ENCODE measurements at places on chromosomes 11 and 22.
A peak's percentile ranks its signal among the peaks of the same experiment; 100 is the strongest.

DNA sequence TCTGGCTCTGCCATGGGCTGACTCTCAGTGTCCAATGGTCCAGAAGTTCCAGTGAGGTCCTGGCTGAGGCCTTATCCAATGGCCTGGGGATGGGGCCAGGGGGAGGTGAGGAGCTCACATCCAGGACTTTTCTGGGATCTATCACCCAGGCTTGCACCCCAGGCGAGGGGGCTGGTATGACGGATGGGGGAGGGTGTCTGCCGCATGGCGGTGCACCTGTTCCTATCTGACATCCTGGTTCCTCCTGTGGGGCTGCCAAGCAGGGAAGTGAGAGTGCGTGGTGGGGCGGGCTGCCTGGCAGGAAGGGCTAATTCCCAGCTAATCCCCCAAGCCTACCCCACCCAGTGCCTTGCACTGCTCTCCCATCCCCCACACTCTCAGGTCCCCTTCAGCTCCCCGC is 102.1 kb downstream of the NECTIN1 start:
- no peak for DNase-seq

DNA sequence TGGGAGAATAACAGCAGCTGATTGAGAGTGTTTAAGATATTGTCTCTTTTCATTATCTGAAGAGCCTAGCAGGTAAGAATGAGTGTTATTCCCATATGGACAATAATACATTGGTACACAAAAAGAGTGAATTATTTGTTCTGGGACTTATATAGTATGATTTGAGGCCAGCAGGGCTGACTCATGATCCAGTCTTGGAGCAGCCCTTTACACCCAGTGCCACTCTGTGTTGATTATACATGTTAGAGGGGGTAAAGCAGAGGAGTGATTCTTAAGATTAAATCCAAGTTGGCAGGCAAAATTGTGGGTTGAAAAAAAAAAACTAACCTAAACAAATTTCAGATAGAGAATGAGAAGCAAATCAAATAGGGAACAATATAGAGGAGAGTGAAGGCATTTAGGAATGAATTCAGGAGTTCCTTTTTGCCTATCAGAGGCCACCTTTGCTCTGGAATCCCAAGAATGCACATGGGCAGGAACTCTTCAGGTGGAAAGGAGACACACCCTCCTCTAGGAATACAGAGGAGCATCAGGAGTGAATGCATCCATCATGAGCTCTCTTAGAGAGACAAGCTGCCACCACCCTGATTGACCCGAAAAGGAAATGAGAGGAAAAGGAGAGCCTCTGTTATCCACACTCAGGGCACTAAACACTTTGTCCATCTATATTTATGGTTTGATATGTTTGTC is 19.2 kb upstream of the MRGPRX1 start:
- DNase-seq, result no peak

DNA sequence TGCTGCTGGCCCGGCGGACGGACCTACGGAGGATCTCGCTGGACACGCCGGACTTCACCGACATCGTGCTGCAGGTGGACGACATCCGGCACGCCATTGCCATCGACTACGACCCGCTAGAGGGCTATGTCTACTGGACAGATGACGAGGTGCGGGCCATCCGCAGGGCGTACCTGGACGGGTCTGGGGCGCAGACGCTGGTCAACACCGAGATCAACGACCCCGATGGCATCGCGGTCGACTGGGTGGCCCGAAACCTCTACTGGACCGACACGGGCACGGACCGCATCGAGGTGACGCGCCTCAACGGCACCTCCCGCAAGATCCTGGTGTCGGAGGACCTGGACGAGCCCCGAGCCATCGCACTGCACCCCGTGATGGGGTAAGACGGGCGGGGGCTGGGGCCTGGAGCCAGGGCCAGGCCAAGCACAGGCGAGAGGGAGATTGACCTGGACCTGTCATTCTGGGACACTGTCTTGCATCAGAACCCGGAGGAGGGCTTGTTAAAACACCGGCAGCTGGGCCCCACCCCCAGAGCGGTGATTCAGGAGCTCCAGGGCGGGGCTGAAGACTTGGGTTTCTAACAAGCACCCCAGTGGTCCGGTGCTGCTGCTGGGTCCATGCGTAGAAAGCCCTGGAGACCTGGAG is 74.1 kb downstream of the LRP5 start:
- DNase-seq, result no peak

GRCh38 chr22:36017651-36018091 is 11.0 kb downstream of the RBFOX2 start:
- peak; percentile 18 for DNase-seq

- no peak for DNase-seq
These were observed 541.9 kb upstream of the CADM1 start for GRCh38 chr11:116046127-116046526.

GRCh38 chr22:25148149-25148691 is 51.4 kb upstream of the CRYBB3 start:
- no peak for DNase-seq
